CD4-positive, alpha-beta memory T cell (primary cell): ENCODE measurements at places on chromosomes 11 and 22.
A peak's percentile ranks its signal among the peaks of the same experiment; 100 is the strongest.

DNA sequence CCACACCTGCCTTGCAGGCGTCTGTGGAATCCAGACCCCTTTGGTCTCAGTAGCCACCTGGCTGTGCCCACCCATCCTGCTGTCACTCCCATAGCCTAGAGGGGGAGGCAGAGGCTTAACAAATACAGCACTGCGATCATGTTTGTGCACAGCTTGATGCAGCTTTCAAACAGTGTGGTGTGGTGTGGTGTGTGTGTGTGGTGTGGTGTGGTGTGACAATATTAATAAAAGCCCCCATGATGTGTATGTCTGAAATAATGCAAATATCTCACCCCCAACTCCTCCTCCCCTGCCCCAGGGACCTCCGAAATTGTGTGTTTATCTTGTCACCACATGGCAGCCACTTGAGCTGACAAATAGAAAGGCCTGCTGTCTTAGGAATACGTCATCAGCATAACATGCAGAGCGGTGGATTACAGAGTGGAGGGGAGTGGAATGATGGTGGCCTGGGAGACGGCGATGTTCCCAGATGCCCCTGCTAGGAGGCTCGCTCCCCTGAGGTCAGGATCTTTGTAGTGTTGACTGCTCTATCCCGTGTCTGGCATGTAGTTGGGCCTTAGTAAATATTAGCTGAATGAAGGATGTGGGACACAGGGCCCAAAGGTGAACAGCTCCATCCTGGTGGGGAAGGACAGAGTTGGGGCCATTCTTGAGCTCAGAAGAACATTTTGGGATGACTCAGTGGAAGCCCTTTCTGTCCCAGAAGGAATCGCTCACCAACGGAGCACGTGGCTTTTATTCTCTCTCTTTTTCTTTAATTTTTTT, 2.8 kb downstream of the PDXP start:
- DNase-seq: peak; percentile 24
- H3K4me1 ChIP-seq: peaks cover 33% of the 10 kb centered on the region
- H3K4me3 ChIP-seq: no peak overlapping the region
- H3K36me3 ChIP-seq: no peaks in the 10 kb centered on the region
- no peaks in the 10 kb centered on the region for H3K27me3 ChIP-seq

- H3K27me3 ChIP-seq: no peaks in the 10 kb centered on the region
- no peak within 1 kb of the TSS for H3K27ac ChIP-seq
- no peak within 1 kb of the TSS for H3K4me3 ChIP-seq
- H3K4me1 ChIP-seq: peaks cover 7% of the 10 kb centered on the region
These were observed at the start of gene SPI1 for GRCh38 chr11:47378010-47378835. Gene SPI1 (minus strand): TSS chr11:47378547. CDS start chr11:47378353, 194 bp downstream.

GRCh38 chr11:78244546-78245255, 56.0 kb downstream of the USP35 start:
- no peaks in the 10 kb centered on the region for H3K4me1 ChIP-seq
- no peak overlapping the region for H3K27ac ChIP-seq
- no peak for DNase-seq
- no peak overlapping the region for H3K4me3 ChIP-seq
- no peaks in the 10 kb centered on the region for H3K27me3 ChIP-seq
- no peaks in the 10 kb centered on the region for H3K36me3 ChIP-seq

GRCh38 chr11:113048820-113049768, 87.9 kb downstream of the NCAM1 start:
- no peaks in the 10 kb centered on the region for H3K36me3 ChIP-seq
- no peak for DNase-seq
- H3K27me3 ChIP-seq: no peaks in the 10 kb centered on the region
- no peaks in the 10 kb centered on the region for H3K4me1 ChIP-seq
- H3K27ac ChIP-seq: no peak overlapping the region

GRCh38 chr11:125062931-125063428, at the start of gene SLC37A2:
Gene SLC37A2 (plus strand): TSS chr11:125063305. CDS start chr11:125063368, 63 bp downstream.
- H3K36me3 ChIP-seq: no peaks in the 10 kb centered on the region
- peak within 1 kb of the TSS; percentile 54 for H3K4me3 ChIP-seq
- peaks cover 24% of the 10 kb centered on the region for H3K27me3 ChIP-seq
- no peak within 1 kb of the TSS for H3K27ac ChIP-seq
- peak; percentile 24 for DNase-seq

GRCh38 chr11:35567737-35568465, 42.5 kb upstream of the PAMR1 start:
- no peaks in the 10 kb centered on the region for H3K4me1 ChIP-seq
- DNase-seq: no peak
- H3K36me3 ChIP-seq: no peaks in the 10 kb centered on the region
- no peak overlapping the region for H3K27ac ChIP-seq
- H3K27me3 ChIP-seq: no peaks in the 10 kb centered on the region

GRCh38 chr11:86799680-86800075, 664 bp upstream of the PRSS23 start:
- H3K36me3 ChIP-seq: no peaks in the 10 kb centered on the region
- H3K27ac ChIP-seq: no peak overlapping the region
- no peak overlapping the region for H3K4me3 ChIP-seq
- DNase-seq: no peak
- H3K4me1 ChIP-seq: no peaks in the 10 kb centered on the region
- H3K27me3 ChIP-seq: peaks cover 7% of the 10 kb centered on the region

GRCh38 chr11:35810045-35810645, 133.7 kb upstream of the LDLRAD3 start:
- no peaks in the 10 kb centered on the region for H3K27me3 ChIP-seq
- no peak for DNase-seq
- no peaks in the 10 kb centered on the region for H3K36me3 ChIP-seq
- H3K27ac ChIP-seq: no peak overlapping the region

- no peak overlapping the region for H3K27ac ChIP-seq
- DNase-seq: no peak
- H3K36me3 ChIP-seq: no peaks in the 10 kb centered on the region
These were observed 1007.9 kb upstream of the TENM4 start for GRCh38 chr11:80448709-80449108.

GRCh38 chr11:26946257-26946716, 47.6 kb upstream of the FIBIN start:
- no peak overlapping the region for H3K4me3 ChIP-seq
- no peaks in the 10 kb centered on the region for H3K27me3 ChIP-seq
- no peaks in the 10 kb centered on the region for H3K4me1 ChIP-seq
- DNase-seq: no peak
- H3K27ac ChIP-seq: no peak overlapping the region
- H3K36me3 ChIP-seq: no peaks in the 10 kb centered on the region

GRCh38 chr11:12223771-12224536, 113.6 kb downstream of the MICAL2 start:
- peak overlapping the region; percentile 60 for H3K27ac ChIP-seq
- H3K4me1 ChIP-seq: peaks cover 49% of the 10 kb centered on the region
- H3K4me3 ChIP-seq: peak overlapping the region; percentile 48
- H3K27me3 ChIP-seq: no peaks in the 10 kb centered on the region

- H3K4me3 ChIP-seq: no peak overlapping the region
- H3K36me3 ChIP-seq: no peaks in the 10 kb centered on the region
- no peak overlapping the region for H3K27ac ChIP-seq
- no peaks in the 10 kb centered on the region for H3K27me3 ChIP-seq
- no peaks in the 10 kb centered on the region for H3K4me1 ChIP-seq
These were observed 22.0 kb upstream of the TUB start for GRCh38 chr11:8059030-8059429.

- no peak for DNase-seq
- peaks cover 16% of the 10 kb centered on the region for H3K27me3 ChIP-seq
- no peaks in the 10 kb centered on the region for H3K36me3 ChIP-seq
- H3K27ac ChIP-seq: no peak within 1 kb of the TSS
- H3K4me1 ChIP-seq: peaks cover 14% of the 10 kb centered on the region
These were observed at the start of gene TPBGL for GRCh38 chr11:75240311-75241035. Gene TPBGL (plus strand): TSS chr11:75240774. CDS start chr11:75241050, 276 bp downstream.

DNA sequence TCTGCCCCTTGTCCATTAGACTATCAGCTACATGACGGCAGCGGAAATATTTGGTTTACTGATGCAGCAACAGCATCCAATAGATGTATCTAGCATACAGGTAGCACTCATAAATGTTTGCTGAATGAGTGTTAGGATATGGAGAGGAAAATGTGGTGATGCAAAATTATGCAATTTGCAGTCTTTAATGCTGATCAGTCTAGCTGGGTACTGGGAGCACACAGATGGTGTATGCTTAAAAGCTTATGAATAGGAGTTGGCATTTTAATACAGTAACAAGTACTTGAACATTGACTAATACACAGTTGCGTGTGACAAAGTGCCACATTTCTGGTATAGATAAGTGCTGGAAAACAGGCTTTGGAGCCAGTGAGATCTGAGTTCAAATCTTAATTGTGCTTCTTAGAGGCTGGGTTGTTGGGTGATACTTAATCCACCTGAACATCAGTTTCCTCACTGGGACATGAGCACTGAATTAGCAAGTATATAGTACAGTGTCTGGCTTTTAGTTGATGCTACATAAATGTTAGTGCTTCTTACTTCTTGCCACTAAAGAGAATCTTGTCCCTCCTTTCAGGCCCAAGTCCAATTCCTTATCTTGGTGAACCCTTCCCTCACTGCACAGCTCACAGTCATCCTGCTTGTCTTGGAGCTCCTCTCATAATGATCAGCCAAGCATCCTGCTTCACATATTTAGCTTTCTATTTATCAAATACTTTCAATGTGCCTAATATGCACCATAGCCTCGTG, 99.6 kb downstream of the TIMP3 start:
- H3K27me3 ChIP-seq: no peaks in the 10 kb centered on the region
- no peak overlapping the region for H3K27ac ChIP-seq
- no peaks in the 10 kb centered on the region for H3K4me1 ChIP-seq
- H3K36me3 ChIP-seq: no peaks in the 10 kb centered on the region
- no peak for DNase-seq
- no peak overlapping the region for H3K4me3 ChIP-seq

- no peaks in the 10 kb centered on the region for H3K27me3 ChIP-seq
- no peak for DNase-seq
These were observed 8.4 kb upstream of the PMM1 start for GRCh38 chr22:41598081-41598480.

DNA sequence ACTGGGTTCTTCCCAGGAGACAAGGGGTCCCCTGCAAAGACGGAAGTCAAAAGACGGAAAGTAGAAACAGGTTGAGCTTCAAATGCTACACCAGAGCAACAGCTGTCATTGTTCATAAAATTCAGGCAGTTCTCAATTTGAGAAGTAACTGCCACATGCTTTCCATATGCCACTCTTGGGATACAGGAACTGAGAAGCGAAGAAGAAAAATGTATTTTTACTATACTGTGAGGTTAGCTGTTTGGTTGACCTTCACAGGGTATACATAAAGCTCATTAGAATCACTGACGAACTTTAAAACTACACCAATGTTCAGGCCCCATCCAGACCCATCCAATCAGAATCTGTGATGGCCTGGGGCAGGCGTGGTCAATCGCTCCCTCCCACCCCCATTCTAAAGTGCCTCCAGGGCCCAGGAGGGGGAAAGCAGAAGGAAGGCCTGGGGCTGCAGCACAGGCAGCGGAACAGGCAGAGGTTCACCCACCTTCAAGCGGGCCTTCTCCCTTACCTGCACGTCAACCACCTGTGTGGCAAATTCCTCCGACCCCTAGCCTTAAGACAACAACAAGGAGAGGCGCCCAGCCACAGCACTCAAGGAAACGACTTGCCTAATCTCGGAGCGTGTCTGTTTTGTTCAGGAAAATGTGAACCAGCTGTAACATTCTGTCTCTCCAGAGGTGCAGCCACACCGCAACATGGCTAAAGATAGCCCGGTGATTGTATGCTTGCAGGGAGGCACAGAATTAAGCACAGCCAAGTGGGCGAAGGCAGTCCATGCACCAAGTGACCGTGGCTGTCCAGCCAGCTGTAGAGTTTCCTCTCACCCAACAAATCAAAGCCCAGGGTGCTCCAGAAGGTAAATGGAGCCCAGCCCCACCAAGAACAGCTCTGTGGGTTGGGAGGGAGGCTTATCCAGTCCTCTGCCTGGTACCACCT, 82.6 kb downstream of the MICAL3 start:
- DNase-seq: no peak
- H3K27me3 ChIP-seq: no peaks in the 10 kb centered on the region
- peaks cover 3% of the 10 kb centered on the region for H3K4me1 ChIP-seq
- no peak overlapping the region for H3K27ac ChIP-seq
- H3K4me3 ChIP-seq: no peak overlapping the region

DNA sequence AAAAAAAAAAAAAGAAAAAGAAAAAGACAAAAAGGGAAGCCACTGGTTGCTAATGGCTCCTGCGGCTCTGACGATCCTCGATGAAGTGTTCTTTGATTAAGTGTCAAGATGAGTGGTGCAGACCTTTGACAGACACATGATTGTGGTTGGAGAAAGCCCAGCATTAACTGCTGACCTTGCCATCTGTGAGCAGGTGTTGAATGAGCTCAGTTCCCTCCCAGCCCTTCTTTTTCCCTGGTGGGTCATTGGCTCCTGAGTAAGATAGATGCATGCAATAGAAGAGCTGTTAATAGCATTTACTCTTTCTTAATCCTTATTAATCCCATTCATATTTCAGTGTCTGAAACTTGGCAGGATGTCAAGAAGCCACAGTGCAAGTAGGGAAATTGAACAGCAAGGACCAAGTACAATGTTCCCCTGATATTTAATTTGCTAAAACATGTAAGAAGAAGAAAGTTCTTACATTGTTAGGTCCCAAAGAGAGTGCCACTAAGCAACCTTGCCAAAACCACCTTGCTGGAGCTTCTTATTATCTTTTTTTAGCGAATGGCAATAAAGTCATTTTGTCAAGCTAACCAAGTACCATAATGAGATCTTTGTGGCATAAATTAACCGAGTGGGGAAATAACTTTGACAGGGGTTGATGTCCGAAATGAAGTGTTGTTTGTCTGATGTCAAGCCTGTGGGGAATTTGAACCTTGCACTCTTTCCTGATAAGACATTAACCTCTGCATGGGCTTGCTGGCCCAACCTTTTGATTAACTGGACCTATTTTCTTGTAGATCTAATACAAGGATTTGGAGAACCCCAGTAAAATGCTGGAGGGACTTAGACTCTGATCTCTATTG, 113.7 kb downstream of the PTPRJ start:
- peaks cover 47% of the 10 kb centered on the region for H3K4me1 ChIP-seq
- no peaks in the 10 kb centered on the region for H3K27me3 ChIP-seq
- no peak overlapping the region for H3K27ac ChIP-seq
- H3K4me3 ChIP-seq: no peak overlapping the region
- DNase-seq: no peak

DNA sequence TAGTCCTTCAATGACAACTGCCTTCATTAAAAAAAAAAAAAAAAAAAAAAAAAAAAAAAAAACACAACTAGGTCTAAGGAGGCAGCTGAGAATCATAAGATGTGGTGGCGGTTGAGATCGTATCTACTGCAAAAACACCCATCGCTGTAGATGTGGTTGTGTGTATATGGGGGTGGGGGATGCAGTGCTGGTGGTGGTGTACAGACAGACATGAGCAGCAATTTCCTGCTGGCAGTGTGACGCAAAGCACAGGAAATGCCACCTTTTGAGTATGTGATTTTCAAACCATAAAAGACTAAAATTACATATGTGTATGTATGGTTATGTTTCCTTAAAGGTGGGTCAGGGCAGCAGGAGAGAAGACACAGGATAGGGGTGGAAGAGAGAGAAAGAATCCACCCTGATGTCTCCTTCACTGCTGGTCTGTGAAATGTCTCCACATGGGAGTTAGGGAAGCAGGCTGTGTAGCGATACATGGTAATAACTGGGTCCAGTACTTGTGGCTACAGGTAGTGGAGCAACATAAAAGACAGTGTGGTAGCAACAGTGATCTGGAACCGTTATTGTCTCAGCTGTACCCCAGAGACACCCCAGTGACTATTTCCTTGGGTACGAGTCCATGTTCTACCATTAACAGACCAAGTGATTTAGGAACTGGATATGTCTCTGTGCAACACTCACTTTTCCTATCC, 57.9 kb downstream of the SYTL2 start:
- H3K36me3 ChIP-seq: no peaks in the 10 kb centered on the region
- peak overlapping the region; percentile 50 for H3K4me3 ChIP-seq
- DNase-seq: peak; percentile 98
- peak overlapping the region; percentile 60 for H3K27ac ChIP-seq
- H3K27me3 ChIP-seq: no peaks in the 10 kb centered on the region
- peaks cover 88% of the 10 kb centered on the region for H3K4me1 ChIP-seq

GRCh38 chr22:30422481-30423300, 2.9 kb upstream of the MTFP1 start:
- H3K4me3 ChIP-seq: peak overlapping the region; percentile 75
- DNase-seq: no peak
- no peaks in the 10 kb centered on the region for H3K27me3 ChIP-seq
- H3K36me3 ChIP-seq: no peaks in the 10 kb centered on the region
- peak overlapping the region; percentile 89 for H3K27ac ChIP-seq
